Activated gamma-delta T cell treated with Interleukin-2 at 50 U/mL for 16 hours (primary cell): ENCODE measurements at places on chromosomes 11 and 22.

DNA sequence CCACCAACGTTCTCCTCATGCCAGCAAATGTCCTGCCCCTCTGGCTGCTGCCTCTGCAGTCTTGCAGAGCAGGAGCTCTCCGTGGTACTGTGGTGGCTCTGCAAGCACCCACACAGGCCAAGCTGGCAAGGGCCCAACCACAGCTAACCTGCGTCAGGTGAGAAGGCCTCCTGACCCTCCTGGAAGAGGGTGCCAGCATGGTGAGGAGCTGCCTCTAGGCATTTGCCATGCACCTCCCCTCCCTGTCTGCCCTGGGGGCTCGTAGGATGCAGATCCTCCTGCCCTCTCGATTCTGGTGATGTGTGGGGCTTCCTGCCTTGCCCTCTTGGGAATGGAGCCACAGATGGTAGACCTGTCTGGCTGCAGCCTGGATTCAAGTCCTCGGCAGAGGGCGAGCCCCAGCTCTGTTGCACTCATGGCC lies 1408.8 kb downstream of the TBC1D22A start:
- DNase-seq = no peak

- DNase-seq = no peak
These were observed 206.4 kb downstream of the DBX1 start for GRCh38 chr11:19953909-19954308.

DNA sequence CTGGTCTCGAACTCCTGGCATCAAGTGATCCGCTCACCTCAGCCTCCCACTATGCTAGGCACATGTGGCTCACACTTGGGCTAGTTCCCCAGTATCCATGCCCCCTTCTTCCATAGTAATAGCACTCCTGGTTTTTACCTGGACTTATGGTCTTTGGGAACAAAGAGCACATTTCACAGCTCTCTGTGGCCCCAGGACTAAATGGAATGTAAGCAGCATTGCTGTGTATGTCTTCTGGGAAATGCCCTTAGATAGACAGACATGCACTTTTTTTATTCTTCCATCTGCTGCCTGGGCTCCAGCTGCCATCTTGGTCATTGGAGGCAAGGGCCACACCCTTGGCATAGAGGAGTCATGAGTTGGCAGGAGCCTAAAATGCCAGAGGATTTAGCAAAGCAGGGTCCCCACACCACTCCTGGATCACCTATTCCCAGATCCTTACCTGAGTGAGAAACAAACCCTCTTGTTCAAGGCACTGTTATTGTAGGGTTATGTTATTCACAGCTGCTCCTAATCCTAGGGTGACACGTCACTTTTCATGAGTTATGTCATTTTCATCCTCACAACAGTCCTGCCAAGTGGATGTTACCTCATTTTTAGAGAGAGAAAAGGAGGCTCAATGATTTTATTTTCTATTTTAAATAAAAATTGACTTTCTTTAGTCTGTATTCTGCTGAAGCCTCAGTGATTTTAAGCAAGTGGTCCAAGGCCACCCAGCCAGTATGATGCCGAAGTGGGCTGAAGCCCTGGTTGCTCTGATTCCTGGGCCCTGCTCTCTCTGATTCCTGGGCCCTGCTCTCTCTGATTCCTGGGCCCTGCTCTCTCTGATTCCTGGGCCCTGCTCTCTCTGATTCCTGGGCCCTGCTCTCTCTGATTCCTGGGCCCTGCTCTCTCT lies 15.7 kb upstream of the GDPD5 start:
- DNase-seq = no peak

- DNase-seq = peak; percentile 39
These were observed 1.7 kb upstream of the IGSF22 start for GRCh38 chr11:18727479-18728236.

- DNase-seq = no peak
These were observed 986.5 kb upstream of the CHORDC1 start for GRCh38 chr11:91209306-91209705.

DNA sequence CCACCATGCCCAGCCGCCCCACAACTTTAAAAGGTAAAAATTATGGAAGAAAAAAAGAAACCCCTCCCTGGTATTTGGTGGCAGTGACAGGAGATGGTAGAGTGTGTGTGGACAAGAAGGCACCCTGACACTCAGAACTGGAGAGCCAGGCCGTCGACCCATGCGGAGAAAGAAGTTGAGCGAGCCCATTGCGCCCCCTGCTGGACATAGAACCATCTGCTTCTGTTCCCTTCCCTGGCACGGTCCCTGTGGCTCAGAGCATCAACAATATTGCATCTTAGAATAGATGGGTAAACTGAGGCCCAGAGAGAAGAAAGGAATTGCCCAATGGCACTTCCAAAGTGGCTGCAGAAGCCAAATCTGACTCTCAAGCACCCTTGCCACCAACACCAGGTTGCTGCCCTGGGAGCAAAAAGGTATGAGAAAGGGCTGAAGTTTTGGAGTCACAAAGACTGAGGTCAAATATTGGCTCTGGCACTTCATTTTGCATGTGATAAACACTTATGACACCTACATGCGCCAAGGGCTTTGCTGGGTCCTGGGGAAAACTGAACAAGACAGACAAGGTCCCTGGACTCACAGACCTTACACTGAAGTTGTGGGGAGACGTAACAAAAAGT lies 8.6 kb downstream of the MRPL11 start:
- DNase-seq = peak; percentile 66

DNA sequence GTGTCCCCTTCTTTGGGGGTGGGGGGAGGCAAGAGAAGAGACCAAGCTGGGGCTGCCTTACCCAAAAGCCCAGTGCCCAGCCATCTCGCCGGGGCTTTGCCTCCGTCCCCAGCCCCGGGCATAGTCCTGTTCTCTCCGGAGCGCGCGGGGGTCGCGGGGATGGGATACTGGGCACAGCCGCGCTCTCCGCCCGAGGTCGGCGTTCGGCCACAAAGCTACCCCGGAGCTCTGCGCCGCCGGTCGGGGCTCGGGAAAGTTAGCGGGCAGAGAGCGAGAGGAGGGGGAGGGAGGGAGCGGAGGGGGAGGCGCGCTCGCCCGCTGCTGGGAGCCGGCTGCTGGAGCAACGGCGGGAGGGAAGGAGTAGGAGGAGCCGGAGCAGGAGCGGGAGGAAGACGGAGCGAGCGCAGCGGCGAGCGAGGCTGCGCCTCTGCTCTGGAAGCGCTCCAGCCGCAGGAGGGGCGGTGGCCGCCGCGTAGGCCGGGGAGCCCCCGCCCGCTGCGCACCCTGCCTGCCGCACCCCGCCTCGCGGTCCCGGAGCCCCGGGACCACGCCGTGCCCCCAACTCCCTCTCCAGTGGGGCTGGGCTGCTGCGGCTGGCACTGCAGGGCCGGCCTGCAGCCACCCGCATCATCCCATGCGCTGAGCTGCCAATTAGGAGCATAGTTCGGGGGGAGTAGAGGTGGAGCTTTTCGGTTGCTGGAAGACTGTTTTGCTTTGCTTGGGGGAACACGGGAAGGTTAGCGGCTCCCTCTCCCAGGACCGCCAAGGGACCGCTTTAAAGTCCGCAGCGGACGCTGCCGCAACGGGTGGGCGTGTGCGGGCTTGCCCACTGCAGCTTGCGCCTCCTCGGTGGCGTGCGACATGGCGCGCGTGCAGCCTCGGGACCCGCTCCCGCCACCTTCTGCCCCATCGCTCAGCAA lies at the start of gene SCN4B:
SCN4B (minus strand) TSS at position 272 of the 920 bp plus-strand sequence; CDS start at position 122, 150 bp downstream.
- DNase-seq = no peak

GRCh38 chr11:70762810-70763209 lies 364.5 kb downstream of the CTTN start:
- no peak for DNase-seq

DNA sequence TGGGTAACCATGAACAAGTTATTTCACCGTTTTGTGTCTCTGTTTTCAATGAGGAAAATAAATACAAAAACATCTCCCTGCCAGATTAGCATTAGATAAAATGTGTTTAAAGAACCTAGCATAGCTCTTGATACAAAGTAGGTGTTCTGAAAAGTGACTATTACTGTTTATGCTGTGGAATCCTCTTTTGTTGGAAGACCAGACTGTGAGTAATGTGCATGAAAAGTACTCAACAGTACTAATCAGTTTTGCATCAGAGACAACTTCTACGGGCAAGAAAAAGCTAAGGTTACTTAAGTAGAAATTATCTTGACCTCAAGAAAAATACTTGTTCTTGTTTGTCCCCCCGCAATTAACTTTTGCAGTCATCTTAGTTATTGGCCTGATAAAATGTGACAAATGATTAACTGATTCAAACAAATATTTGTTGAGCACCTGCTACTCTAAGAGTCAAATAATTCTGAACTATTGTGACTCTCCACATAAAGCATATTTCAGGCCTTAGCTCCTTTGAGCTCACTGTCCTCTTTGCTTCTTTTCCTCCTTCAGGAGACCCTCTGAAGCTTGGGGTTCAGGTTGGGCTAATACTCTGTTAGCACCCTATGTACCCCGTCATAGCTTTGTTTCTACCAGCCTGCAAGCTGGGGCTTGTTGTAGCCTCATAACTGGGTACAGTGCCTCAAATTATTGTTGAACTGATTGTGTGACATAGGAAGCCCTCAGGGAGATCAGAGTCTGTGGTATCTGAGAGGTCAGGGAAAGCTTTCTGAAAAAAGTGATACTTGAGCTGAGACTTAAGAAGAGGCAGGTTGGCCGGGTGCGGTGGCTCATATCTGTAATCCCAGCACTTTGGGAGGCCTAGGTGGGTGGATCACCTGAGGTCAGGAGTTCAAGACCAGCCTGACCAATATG lies 24.5 kb downstream of the DIXDC1 start:
- no peak for DNase-seq

DNA sequence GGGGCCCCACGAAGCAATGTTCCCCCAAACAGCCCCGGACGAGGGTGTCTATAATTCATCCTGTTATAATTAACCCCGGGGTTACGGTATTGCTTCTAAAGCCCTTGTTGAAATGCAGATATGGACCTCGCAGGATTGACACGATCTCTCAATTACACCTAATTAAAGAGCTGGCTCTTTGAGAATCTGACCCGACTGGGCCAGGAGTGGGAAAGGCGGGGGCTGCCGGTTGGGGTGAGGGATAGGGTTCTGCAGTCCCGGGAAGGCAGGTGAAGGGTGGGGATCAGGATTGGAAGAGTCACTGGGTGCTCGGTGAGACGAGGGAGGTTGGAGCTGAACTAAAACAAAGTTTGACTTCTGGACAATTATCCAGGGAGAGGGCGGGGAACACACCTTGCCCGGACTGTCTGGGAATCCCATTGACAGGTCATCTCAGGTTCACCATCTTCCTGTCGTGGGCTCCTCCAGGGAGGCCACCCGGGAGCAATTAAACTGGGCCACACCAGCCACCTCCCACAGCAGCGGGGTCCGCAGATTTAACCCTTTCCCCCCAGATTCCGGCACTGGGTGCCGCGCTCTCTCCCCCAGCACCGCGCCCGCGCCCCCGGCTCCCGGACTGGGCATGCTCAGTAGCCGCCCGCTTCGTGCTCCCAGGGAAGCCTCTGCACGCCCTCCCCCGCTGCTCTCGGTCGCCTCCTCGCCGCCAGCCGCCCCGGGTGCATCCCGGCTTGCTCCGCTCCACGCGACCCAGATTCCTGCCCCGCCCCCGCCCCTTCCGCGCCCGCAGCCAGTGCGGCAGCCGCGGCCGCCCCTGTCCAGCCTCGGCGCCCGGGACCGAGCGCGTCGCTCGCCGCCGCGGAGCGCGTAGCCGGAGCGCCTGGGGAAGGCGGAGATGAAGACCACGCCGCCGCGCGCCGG lies at the start of gene ELMOD1:
ELMOD1 (plus strand) TSS at position 688 of the 918 bp plus-strand sequence. CDS start 27,043 bp downstream, outside the sequence.
- peak; percentile 11 for DNase-seq

DNA sequence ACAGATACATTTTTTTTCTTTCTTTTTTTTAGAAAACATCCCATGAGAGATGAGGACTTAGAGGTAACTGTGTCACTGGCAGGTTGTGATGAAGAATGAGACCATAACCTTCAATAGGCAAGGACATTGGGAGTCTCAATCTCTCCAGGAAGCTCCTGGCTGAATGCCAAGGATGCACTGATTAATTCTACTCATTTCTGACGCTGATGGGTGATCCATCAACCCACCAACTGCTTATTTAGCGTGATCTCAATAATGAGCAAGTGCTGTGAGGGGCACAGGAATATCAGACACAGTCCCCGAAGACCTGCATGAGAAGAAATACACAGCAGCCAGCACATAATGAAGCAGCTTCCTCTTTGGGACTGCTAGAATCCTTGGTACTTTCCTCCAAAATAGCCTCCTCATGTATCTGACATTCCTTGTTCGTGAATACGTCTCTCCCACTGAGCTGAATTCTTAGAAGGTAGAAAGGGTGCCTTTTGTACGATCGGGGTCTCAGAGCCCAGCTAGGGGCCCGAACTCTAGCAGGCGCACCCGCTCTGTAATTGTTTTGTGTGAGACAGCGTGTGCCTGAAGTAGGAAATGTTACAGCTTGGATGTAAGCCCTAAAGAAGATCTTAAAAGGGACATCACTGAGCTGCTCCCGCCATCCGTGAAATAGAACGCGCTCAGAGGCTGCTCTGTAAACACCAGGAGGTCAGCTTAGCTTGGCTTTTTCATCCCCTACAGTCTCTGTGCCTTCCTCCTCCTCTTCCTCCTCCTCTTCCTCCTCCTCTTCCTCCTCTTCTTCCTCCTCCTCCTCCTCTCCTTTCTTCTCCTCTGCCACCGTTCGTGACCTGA lies 7.2 kb downstream of the CLMP start:
- DNase-seq = no peak

DNA sequence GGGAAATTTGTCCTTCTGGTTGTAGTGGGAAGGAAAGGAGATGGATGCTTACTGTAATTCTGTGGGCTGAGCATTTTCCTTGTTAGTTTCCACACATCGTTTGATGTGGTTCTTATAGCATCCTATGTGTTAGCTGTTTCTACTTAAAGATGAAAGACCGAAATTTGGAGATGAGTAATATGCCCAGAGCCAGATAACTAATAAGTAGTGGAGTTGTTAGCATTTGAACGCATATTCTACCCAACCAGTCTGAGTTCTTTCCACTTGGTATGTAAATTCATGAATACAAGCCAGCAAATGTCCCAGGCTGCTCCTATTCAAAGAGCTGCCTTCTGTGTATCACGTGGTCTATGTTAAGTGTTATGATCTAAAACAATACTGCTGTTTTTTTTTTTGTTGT lies 14.6 kb downstream of the SPECC1L start:
- no peak for DNase-seq

DNA sequence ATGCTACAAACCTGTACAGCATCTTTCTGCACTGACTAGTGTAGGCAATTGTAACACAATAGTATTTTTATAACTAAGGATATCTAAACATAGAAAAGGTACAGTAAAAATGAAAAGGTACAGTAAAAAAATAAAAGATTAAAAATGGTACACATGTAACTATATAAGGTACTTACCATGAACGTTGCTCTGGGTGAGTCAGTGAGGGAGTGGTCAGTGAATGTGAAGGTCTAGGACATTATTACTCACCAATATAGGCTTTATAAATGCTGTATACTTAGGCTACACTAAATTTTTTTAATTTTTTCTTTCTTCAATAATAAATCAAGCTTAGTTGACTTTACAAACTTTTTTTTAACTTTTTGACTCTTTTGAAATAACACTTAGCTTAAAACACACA lies 59.9 kb downstream of the EIF3M start:
- DNase-seq = no peak

DNA sequence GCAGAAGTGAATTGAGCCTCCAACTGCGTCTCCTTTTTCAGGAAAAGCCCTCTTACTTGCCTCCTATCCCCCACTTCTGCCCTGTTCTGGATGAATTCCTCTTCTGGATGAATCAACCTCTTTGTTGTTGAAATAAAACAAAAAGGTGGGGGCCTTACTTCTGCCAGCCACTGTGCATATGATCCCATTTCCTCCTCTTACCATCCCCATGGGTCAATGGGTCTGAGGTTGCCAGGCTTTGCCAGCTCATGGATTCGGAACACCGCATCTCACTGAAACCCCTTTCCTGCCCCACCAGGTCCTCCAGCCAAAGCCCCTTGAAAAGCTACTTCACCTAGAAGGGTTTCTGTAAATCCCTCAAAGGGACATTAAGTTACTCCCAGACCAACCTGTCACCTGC lies 3.7 kb upstream of the CHST1 start:
- no peak for DNase-seq
